Activated CD8-positive, alpha-beta memory T cell treated with anti-CD3 and anti-CD28 coated beads for 4 hours (primary cell): ENCODE measurements at places on chromosomes 3 and 15.

DNA sequence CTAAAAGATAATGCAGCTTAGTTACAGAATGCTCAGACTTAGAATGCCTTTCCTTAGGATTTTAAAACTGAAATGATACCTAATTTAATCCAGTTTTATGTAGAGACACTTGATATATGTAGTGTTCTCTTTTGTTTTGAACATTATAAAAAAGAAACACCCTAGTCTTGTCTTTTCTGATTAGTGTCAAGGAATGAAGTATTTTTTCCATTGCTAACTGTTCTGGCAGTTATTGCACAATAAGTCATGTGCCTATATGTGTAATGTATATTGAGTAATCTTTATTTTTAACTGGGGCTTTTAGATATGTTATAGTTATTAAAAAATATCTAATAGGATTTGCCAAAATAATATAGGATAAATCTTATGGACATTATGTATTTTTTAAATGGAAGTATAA, 4.5 kb downstream of the ARL8B start:
- DNase-seq = no peak

- DNase-seq = no peak
Measured at GRCh38 chr15:29795610-29796009, 26.7 kb downstream of the TJP1 start.

DNA sequence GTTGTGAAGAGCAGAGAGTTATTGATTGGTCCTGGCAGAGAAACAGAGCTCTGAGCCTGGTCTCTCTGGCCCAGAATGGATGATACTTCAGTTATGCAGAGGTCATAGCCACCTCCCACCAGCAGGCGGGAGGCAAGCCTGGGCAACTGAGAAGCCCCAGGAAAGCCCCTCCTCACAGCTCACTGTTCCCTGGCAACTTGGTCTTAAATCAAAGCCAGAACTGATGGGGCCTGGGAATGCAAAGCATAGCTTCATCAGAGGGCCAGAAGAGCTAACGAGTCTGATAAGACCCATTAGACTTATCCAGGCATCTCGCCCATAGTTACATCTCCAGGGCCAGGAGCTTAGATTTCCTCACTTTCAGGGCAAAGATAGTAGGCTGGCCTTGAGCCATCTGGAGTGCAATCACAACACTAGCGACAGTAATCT, 5.5 kb upstream of the COLQ start:
- DNase-seq = no peak

GRCh38 chr3:43692085-43692855, 1.5 kb downstream of the ABHD5 start:
- DNase-seq = no peak

GRCh38 chr15:101436526-101436925, 53.0 kb downstream of the PCSK6 start:
- no peak for DNase-seq

- no peak for DNase-seq
Measured at GRCh38 chr3:171306631-171307030, 153.6 kb downstream of the TNIK start.

GRCh38 chr3:16320711-16321110, 55.7 kb downstream of the OXNAD1 start:
- no peak for DNase-seq

- no peak for DNase-seq
Measured at GRCh38 chr15:75171408-75171807, 30.3 kb upstream of the C15orf39 start.

DNA sequence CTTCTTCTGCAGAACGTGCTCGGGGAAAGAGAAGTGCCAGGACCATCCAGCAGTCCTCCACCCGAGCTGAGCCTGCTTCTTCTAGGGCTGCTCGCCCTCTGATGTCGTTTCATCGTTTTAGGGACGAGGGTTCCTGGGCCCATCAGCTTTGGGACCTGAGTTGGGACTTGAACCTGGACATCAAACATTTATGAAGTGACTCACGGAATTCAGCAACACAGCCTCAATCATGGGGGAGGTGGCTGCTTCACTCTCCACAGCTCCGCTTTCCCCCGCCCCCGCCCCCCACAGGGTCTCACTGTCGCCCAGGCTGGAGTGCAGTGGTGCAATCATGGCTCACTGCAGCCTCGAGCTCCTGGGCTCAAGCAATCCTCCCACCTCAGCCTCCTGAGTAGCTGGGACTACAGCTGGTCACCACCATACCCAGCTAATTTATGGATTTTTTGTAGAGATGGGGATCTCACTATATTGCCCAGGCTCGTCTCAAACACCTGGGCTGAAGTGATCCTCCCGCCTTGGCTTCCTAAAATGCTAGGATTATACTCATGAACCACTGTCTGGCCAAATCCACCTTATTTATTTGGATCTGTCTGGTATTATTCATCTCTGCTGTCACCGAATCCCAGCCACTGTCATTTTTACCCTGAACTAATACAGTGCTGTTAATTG, 725 bp upstream of the SCAMP2 start:
- DNase-seq = no peak

GRCh38 chr3:156587760-156588069, 32.8 kb upstream of the SSR3 start:
- DNase-seq = no peak

DNA sequence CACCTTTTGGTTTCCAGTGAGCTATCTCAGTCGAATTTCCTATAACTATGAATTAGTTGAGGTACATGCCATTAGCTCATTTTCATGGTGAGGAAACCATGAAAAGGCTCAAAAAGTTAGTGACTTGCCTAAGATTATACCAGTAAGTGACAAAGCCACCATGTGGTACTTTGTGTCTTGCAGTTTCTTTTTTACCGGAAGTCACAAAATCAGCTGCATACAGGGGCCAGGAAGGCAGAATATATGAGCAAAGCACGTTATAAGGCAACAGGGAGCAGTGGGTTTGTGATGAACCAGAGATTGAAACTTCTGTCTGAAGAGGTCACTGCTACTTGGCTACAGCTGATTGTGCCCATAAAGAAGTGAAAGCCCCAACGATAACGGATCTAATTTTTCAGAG, 50.3 kb downstream of the CMTM8 start:
- no peak for DNase-seq
